Hindlimb muscle (tissue), 1 donor: ENCODE measurements at places on chromosomes 6 and 20.

DNA sequence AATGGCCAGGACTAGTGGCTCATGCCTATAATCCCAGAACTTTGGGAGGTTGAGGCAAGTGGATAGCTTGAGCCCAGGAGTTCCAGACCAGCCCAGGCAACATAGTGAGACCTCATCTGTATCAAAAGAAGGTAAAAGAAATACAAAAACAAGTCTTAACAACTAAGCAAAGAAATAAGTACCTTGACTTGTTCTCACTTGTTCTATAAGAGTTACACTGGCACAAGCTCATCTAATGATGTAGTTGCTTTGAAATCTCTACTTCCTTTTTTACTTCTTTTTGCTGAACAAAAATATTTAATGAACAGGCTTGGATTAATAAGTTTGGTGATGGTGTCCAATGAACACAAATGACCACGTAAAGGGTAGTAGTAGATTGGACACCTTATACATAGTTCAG, 72.2 kb downstream of the SGK1 start:
- no peak for DNase-seq

DNA sequence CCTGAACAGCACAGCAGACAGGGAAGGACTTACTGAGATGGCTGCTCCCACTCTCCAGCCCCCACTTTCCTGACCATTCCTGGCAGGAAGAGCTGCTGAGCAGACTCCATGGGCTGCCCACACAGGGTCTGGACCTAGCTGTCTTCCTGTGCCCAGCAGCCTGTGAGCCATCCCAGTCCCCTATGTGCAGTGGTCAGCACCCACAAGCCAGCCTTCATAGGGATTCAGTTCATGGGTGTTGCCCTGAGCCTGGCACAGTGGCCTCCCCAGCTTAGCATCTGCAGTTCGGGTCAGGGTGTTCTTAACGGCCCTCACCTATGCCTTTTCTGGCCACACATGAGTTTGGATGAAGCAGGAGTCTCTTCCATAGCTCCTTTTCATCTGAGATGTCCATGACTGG, 32.0 kb downstream of the UBD start:
- DNase-seq = no peak

- no peak for DNase-seq
Observed at GRCh38 chr6:161251345-161251744, 22.5 kb downstream of the AGPAT4 start.

DNA sequence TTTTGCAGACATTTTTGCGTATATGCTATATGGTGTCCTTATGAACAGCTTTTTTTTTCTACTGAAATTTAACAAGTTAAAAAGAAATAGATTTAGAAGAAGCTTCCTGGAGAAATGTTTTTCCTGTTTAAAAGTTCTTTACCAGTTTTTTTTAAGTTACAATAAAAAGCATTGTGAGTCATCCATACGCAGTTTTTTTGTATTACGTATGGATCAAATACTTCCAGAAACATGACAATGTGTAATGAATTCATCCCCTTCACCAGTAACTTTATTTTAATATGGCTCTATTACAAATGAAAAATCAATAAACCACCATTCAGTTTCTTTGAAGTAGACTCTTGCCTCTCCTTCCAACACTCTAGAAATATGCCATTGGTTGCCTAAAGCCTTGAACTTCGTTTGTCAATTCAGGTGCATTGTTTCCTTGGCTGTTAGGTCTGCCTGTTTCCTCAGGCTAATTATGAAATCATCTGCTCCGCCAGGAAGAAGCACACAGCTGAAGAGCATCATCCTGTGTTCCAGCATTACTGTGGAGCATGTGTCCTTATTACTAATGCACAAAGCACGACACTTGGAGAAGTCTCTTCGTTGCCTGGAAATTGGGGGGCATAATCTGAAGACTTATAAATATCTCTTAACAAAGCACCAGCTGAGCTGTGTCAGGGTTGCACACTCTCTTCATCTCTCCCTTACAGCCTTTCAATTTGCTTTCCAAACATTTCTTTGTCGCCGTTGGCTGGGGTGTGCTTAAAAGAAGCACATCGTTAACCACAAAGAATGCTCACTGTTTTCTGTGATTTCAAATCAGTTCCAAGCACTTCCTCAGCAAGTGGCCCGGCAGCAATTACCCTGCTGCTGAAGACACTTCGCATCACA, 9.6 kb downstream of the MOXD1 start:
- DNase-seq = no peak

DNA sequence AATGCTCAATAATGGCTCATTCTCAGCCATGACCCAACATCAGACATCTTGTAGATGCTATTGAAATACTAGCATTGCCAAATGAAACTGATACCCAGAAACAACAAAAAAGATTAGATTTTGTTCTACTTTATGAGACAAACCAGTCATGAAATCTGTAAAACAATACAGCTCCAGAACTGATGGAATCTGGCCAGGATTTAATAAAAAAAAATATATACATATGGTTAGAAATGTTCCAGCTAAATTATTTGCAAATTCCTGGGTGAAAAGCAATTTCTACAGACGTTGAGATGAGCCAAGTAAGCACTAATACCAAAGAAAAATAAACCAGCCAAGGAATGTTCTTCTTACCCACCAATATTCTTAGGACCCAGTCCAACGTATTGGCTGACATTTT, 201.3 kb downstream of the EPHA7 start:
- no peak for DNase-seq
